ENCODE measurements at places on chromosomes 3 and 15. TPM values are rescaled to one million over a fixed set of nuclear protein-coding genes. Genes with fewer than 3 reads are reported as not detected.

HTR3E gene
- not detected for total RNA-seq

ZMYND10 gene
- 3.6 TPM for total RNA-seq

SETD2 gene
- 32.6 TPM for total RNA-seq

DUOX1 gene
- 0.31 TPM for total RNA-seq

UACA gene
- 303 TPM for total RNA-seq

NANOGP8 gene
- total RNA-seq: not detected

GPR160 gene
- 0.18 TPM for total RNA-seq

CD80 gene
- 0.15 TPM for total RNA-seq

MAGEF1 gene
- total RNA-seq: 27.7 TPM

STAC gene
- total RNA-seq: 18.8 TPM

THSD4 gene
- 65.4 TPM for total RNA-seq

CTNNB1 gene
- 186 TPM for total RNA-seq

POTEB3 gene
- not detected for total RNA-seq

CCDC54 gene
- total RNA-seq: not detected

LSMEM2 gene
- not detected for total RNA-seq

CGGBP1 gene
- 47.2 TPM for total RNA-seq
